AG04449 (cell line): ENCODE measurements at places on chromosomes 4 and X.

DNA sequence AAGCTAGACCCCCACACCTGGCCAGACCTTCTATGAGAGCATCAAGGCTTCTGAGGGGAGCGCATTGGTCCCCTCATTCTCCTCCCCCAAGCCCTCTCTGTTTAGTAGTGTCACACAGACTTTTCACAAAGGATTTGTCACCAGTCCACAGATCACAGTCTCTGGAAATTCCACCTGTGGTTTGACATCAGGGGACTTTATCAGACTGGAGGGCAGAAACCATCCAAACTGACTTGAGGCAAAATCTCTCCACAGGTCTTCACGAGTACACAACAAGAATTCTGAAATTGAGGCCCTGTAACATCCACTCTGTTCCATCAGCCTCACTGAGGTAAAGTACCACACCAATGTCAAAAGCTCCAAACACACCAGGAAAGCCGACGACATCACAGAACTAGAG, 112.5 kb downstream of the SH3KBP1 start:
- DNase-seq: no peak

- no peak for DNase-seq
Observed at GRCh38 chr4:3111461-3111860, 37.0 kb downstream of the HTT start.

DNA sequence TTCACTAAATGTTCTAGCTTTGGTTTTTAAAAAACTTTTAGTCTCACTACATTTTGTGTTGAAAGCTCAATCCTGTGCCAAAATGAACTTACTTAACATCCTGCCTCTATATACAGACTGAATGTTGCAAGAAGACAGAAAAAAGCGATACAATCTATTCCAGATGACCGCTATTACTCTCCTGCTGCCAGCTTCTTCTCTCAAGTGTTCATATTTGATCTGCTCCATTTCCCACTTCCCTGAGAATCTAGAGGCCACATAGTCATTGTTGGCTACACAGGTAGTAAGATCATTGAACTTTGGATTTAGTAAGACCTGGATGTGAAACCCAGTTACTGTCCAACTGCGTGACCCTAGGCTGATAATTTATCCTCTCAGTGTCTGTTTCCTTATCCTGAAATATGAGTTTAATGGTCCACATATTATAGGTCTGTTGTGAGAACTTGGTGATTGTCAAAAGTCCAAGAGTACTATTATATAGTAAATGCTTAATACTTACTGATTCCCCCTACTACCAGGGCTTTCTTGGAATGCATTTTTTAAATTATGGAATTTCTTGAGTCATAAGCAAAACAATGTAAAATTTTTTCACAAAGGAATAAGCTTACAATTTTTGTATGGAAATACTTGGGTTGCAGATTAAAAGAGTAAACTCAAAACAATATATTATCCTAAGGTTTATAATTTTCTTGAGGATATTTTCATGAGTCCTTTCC, 976.8 kb upstream of the ADGRL3 start:
- no peak for DNase-seq

DNA sequence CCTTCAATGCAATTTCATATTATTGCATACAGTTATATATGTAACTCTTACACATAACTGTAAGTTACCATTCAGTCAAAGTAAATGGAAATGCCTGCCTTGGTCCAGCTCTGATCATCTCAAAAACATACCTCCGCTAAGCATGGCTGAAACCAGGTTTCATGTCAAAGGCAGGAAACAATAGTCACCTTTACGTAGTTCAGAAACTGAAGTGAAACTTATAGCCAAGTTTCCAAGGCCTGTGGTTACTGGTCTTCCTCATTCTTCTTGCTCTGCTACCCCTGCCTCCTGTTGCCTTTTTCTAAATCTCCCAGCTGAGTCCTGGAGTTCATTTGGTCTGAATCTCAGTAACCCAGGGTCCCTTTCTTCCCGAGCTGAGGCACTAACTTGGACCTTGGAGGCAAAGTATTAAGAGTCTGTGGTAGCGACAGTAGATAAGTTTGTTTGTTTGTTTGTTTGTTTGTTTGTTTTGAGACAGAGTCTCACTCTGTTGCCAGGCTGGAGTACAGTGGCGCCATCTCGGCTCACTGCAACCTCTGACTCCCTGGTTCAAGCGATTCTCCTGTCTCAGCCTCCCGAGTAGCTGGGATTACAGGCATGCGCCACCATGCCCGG, 30.8 kb downstream of the DAPP1 start:
- DNase-seq: no peak

GRCh38 chrX:53284684-53285447, 3.5 kb upstream of the IQSEC2 start:
- DNase-seq: no peak
